ENCODE measurements at places on chromosomes 5 and 9. TPM values are rescaled to one million over a fixed set of nuclear protein-coding genes. Genes with fewer than 3 reads are reported as not detected.

Gene ORM1
- total RNA-seq, result not detected

Gene SLC36A2
- not detected for total RNA-seq

Gene SERF1A
- 4.4 TPM for total RNA-seq

Gene FBXL7
- 3.3 TPM for total RNA-seq

Gene CDH10
- under 0.01 TPM for total RNA-seq

Gene PCDHGA10
- total RNA-seq, result 10.2 TPM

Gene PDGFRB
- total RNA-seq, result 151 TPM

Gene SLC6A19
- total RNA-seq, result not detected

Gene HTR1A
- not detected for total RNA-seq

Gene SPATA31E1
- total RNA-seq, result not detected

Gene ELOVL7
- under 0.01 TPM for total RNA-seq

Gene CDK7
- total RNA-seq, result 43.7 TPM

Gene TAF1L
- under 0.01 TPM for total RNA-seq

Measured in fibroblast of lung (primary cell).